ENCODE measurements at places on chromosomes 2 and 18.

GRCh38 chr18:67131498-67131897 lies 385.0 kb downstream of the DSEL start:
- no peak for DNase-seq

- no peak for DNase-seq
Measured at GRCh38 chr2:202056611-202057010, 16.4 kb upstream of the KIAA2012 start.

GRCh38 chr18:63908858-63909257 lies 1.1 kb downstream of the SERPINB10 start:
- DNase-seq = no peak

- no peak for DNase-seq
Measured at GRCh38 chr2:166651991-166652390, 157.9 kb upstream of the SCN7A start.

DNA sequence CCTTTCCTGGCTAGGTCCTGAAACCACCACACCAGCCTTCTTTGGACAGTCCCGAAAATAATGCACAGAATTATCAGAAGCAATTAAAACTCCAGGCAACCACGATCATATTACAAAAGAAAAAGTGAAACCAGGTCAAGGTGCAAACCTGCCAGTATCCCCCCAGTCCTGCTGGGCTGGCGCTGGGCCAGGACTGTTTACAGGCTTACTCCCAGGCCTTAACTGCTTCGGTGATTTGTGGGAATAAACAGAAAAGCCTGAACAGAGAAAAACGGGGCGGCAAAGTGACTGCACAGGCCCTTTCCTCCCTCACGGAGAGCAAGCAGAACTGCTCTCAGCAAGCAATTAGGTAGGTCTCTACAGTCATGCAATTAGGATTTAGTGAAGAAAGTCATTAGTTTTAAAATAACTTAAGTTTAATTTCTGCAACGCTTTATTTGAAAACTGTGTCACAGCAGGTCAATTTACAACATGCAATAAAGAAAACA lies 1.3 kb downstream of the HDAC4 start:
- peak; percentile 13 for DNase-seq

DNA sequence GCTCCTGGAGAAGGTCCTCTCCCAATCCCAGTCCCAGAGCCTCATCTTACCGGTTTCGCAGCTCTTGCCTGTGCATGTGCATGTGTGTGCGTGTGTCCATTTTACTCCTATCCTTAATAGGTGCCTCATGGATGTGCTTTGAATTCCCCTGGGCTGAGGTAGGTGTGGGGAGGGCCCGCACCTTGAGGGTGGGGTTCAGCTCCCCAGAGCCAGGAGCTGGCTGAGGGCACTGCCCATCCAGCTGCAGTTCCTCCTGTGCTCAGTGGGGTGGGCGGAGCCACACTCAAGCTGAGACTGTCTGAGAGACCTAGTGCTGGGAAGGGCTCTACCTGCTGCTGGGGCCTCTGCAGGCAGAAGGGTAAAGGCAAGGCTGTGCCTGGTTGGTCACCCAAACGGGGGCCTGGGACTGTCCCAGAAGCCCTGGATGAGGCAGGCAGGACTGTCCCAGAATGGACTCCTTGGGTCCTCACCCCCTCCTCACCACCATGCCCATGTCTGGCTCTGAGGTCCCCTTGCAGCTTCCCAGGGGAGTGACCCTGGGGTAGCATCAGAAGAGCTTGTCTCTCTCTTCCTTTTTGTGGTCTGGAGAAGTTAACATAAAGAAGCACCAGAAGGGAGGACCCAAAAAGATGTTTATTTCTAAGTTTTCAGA lies 8.9 kb downstream of the GDF7 start:
- no peak for DNase-seq

DNA sequence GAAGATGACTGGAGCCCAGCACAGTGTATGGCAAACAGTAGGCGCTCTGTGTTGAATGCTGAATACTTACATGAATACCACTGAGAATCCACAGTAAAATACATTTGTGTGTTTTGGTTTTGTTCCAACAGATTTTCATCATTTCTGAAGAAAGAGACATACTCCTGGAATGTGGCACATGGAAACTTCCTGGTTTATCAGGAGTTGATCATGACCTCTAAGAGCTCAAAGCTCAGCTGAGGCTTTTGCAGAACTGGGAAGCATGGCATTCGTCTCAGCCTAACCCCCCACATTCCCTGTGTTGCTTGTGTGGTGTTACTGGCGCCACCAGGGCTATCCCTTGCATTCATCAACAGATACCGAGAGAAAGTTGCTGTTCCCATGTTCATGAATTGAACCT lies 316.9 kb upstream of the REV1 start:
- no peak for DNase-seq

- no peak for DNase-seq
Measured at GRCh38 chr18:39039813-39040212, 1474.2 kb upstream of the CELF4 start.

DNA sequence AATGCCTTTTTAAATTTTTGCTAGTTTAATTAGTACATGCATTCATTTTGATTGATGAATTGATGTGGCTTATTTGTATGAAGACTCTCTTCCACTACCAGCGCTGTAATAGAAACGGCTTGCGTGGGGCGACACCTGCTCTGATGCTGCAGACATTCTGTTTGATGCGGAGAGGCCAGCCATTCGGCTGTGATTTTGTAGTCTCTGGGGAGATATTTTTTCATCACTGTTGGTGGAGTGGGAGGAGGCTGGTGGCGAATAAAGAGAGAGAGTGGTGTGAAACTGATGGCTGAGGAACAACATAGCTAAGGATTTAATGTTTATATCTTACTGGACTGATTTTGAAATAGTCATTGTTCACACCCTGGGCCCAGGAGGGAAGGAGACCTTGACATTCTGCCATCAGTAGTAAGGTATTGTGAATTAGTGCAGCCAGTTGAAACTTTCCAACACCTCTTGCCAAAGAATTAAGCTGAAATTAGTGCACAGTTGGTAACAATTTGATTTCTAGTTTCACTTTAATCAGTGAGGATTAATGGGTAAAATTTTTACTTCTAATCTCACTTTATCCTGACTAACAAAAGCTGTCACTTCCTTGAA lies 224.1 kb downstream of the MTX2 start:
- no peak for DNase-seq

DNA sequence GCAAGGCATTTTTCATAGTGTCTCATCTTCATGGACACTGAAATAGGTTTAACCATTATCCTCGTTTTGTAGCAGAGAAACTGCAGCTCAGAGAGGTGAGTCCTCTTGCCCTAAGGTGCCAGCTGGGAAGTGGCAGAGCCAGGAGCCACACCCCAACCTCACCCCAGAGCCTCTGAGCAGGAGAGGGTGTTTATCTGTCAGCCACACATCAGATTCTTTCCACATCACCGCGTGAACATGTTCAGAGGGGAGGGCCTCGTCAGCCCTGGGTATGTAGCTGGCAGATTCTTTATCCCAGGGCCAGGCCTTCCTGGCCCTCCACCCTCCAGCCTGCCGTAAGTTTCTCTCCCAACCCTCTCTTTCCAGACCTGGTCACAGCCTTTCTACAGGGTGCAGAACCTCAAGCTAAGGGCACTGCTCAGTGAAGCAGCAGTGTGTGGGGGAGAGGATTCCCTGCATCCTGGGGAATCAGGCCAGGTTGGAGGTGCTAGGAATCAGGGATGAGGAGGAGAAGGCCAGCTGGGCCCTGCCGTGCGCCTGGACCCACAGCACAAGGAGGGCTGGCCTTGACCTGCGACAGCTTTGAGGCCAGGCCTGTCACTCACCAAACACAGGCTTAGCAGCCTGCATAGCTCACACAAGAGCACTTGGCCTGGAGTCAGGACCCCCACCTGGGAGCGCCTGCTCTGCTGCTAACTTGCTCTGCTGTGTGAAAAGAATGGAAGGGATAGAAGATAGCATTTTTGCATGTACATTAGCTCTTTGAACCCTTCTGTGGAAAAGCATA lies 111.3 kb upstream of the MCFD2 start:
- DNase-seq = no peak

- no peak for DNase-seq
Measured at GRCh38 chr2:196331143-196331542, 159.8 kb upstream of the STK17B start.

- no peak for DNase-seq
Measured at GRCh38 chr2:107776362-107776761, 50.3 kb upstream of the RGPD4 start.

DNA sequence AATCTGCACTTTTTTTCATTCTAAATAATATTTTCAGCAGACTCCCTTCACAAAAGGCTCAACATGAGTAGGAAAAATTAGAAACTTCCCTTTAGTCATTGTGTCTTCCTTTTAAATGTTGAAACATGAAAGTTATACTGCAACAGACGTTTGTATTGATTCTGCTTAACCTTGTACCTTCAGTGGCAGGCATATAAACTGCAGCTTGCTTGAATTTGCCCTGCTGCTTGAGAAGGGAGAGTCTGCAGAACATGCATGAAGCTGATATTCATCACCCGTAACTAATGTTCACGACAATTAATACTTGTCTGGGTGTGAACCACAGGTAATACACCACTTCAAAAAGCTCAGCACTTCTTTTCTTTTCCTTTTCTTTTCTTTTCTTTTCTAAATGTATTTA lies 294.7 kb upstream of the LRP1B start:
- DNase-seq = no peak

- no peak for DNase-seq
Measured at GRCh38 chr2:72950558-72951255, 33.4 kb downstream of the EMX1 start.

DNA sequence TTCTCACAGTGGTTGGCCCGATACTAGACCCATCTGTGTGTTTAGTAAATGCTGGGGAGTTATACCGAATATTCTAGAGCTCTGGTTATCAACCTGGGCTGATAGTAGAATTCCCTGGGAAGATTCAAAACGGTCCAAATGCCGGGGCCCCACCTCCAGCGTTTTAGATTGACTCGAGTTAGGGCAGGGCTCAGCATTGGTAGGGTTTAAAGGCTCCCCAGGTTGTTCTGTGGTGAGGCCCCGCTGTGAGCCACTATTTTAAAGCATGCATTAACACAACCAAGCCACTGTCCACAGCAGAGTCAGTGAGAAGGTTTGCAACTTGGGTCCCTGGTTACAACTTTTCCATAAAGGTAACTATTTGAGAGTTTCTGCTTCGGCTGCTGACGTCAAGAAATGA lies 73.6 kb downstream of the DYSF start:
- no peak for DNase-seq

DNA sequence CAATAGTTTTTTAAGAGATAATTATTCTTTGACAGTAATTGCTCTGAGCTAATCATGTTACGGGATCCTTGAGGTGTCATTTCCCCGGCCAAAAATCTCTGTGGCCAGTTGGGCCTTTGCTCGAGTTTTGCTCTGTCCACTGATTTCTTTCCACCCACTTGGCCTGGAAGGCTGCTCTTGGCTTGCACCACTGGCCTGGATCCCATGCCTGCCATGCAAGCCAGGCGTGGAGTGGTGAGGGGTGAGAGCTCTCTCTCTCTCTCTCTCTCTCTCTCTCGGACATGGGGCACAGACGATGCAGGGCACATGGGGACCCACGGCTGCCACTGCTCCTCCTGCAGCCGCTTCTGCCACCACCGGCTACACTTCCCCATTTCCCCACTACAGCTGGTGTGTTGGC lies 853.0 kb upstream of the GCFC2 start:
- no peak for DNase-seq

DNA sequence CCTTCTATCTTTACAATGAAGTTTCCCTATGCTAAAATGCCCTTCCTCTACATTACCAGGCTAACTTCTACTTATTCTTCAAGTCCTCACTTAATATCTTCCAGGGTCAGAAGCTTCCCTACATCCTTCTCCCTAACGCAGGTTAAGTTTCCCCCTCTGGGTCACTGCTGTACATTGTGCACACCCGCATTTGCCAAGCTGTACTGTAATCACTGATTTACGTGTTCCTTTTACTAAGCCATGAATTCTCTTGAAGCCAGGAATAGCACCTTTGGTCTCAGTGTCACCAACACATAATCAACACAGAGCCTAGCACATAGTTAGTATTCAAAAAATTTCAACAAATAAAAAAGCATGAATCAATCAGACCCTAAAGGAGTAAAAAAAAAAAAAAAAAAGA lies 22.3 kb downstream of the ACVR1 start:
- no peak for DNase-seq

- no peak for DNase-seq
Measured at GRCh38 chr18:55856229-55856628, 268.2 kb upstream of the TCF4 start.

- DNase-seq = no peak
Measured at GRCh38 chr2:164430166-164430783, 191.0 kb downstream of the GRB14 start.

DNA sequence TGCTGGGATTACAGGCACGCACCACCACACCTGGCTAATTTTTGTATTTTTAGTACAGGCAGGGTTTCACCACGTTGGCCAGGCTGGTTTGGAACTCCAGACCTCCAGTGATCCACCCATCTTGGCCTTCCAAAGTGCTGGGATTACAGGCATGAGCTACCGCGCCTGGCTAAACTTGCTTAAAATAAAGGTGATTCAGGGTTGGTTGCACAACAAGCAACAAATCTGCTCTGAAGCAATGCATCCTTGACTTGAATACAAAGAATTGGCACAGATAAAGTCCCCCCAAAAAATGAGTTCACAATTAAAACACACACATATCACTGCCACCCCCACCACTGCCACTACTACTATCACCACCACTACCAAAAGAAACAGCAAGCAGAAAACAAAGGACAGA lies 34.9 kb downstream of the CCDC88A start:
- DNase-seq = no peak

GRCh38 chr2:240640939-240641338 lies 15.7 kb downstream of the GPR35 start:
- peak; percentile 22 for DNase-seq

GRCh38 chr2:45141883-45142866 lies 132.9 kb upstream of the SIX2 start:
- DNase-seq = no peak

DNA sequence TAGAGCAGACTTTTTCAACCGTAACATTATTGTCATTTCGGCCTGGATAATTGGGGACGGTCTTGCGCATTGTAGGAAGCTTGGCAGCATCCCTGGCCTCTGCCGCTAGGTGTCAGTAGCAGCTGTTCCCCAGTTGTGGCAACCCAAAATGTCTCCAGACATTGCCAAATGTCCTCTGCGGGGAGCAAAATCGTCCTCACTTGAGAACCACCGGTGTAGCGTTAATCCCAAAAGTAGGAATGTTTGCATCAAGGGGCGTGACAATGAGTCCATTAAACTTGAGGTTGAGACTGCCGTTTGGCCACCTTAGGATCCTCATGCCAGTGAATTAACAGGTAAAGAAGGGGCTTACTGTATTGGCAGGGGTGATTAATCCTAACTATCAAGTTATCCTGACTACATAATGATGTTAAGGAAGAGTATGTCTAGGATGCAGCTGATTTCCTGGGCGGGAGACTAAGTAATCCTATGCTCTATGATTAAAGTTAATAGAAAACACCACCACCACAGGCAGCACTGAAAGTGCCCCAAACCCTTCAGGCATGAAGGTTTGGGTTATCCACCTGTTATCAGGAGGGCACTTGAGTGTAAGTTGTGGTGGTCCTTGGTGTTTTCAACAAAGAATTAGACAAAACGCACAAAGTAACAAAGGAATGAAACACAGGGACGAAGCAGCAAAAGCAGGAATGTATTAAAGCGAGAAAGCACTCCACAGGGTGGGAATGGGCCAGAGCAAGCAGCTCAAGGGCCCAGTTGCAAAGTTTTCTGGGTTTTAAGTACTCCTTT lies 4.9 kb upstream of the ZC3H8 start:
- peak; percentile 91 for DNase-seq

Data from inflammatory macrophage (primary cell).